Adrenal gland (tissue), 19 donors: ENCODE measurements at places on chromosomes 2 and 18. TPM values are rescaled to one million over a fixed set of nuclear protein-coding genes. Genes with fewer than 3 reads are reported as not detected.

GAREM1 gene
- 19.8 TPM for total RNA-seq

ZNF396 gene
- total RNA-seq = 2.9 TPM

ADCYAP1 gene
- 0.69 TPM for total RNA-seq

OSR1 gene
- total RNA-seq = 3.3 TPM

- no peak for DNase-seq
- no peaks in the 10 kb centered on the region for H3K36me3 ChIP-seq
- H3K27me3 ChIP-seq = no peaks in the 10 kb centered on the region
- no peak overlapping the region for H3K27ac ChIP-seq
These were observed 86.0 kb downstream of the TMEM247 start for GRCh38 chr2:46565364-46565763.

- H3K27ac ChIP-seq = no peak overlapping the region
- H3K4me3 ChIP-seq = no peak overlapping the region
- no peaks in the 10 kb centered on the region for H3K4me1 ChIP-seq
- no peak for DNase-seq
- no peaks in the 10 kb centered on the region for H3K27me3 ChIP-seq
These were observed 713.1 kb upstream of the SOX11 start for GRCh38 chr2:4979111-4979510.

DNA sequence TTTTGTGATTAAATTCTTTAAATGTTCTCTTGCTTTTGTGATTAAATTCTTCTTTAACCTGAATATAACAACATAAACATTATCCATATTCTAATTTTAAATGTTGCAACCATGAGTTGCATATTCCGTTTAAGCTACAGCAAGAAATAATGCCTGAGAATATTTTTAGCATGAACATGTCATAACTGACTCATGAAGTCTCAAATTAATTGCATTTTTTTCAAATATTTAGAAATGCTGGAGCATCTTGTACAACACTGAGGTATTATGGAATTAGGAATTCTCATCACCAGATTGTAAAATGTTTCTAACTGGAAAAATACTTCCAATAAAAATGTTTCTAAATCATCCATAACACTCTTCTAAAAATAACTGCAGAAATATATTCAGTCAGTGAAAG, 14.7 kb downstream of the ROCK2 start:
- peaks cover 46% of the 10 kb centered on the region for H3K4me1 ChIP-seq
- no peak overlapping the region for H3K4me3 ChIP-seq
- no peaks in the 10 kb centered on the region for H3K36me3 ChIP-seq
- DNase-seq = no peak
- H3K27me3 ChIP-seq = no peaks in the 10 kb centered on the region

- no peak overlapping the region for H3K4me3 ChIP-seq
- DNase-seq = no peak
- H3K4me1 ChIP-seq = peaks cover 60% of the 10 kb centered on the region
- H3K27me3 ChIP-seq = no peaks in the 10 kb centered on the region
- peak overlapping the region; percentile 86 for H3K27ac ChIP-seq
- H3K36me3 ChIP-seq = peaks cover 27% of the 10 kb centered on the region
These were observed 91.0 kb upstream of the MCFD2 start for GRCh38 chr2:47006374-47007222.

GRCh38 chr2:214005337-214005736, 405.5 kb upstream of the VWC2L start:
- H3K27me3 ChIP-seq = no peaks in the 10 kb centered on the region
- no peak overlapping the region for H3K27ac ChIP-seq
- DNase-seq = no peak
- H3K4me3 ChIP-seq = no peak overlapping the region

DNA sequence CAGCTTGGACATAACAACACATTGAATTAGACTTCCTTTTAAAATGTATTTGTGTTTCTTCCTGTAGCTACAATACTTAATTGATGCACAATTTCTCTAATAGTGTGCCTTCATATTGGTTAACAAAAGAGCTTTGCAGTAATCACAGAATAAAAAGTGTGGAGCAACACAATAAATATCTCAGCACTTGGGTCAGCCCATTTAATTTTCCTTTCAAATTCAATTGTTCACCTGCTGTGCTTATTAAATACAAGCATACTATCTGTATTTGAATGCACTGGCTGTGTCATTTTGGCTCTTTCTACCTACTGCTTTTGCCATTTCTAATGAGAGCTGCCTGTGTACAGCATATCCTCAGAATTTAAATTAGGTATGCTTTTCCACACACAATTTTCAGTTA, 1641.3 kb upstream of the SLC39A10 start:
- no peaks in the 10 kb centered on the region for H3K27me3 ChIP-seq
- H3K4me3 ChIP-seq = no peak overlapping the region
- H3K36me3 ChIP-seq = no peaks in the 10 kb centered on the region
- no peak for DNase-seq
- no peaks in the 10 kb centered on the region for H3K4me1 ChIP-seq

DNA sequence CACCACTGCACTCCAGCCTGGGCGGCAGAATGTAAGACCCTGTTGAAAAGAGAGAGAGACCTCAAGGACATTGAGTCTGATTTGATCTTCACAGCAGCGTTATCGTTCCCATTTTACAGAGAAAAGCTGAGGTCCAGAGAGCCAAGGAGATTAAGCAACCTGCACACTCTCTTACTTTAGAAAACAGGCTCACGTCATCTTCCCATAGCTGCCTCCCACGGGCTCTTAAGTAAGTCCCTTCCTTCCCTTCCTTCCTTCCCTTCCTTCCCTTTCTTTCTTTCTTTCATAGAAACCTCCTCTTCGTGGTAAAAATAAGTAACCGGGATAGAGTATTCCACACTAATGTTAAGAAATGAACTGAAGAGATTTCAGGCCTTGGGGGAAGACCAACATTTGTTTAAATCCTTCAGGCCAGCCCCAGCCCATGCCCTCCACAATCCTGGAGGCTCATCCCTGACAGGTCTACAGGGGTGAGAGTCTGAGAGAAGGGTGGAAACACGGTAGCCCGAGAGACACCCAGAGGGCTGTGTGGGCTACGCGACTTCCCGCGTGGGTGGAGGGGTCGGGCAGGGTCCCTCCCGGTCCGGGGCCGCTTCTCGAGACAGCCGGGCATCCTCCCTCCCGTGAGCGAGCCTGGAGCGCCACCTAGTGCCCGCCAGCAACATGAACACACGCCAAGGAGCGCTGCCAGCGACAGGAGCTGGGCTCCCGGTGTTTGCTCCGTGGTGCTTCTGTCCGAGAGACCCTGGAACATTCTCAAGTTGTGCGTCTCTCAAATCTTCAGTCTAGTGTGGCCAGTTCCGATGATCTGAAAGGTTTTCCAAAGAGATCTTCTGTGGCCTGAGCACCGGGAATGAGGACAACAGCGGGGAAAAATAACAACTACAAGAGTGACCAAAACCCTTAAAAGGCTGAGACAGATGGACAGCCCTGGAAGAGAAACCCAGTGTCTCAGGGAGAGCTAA, 160.3 kb downstream of the INO80D start:
- H3K36me3 ChIP-seq = no peaks in the 10 kb centered on the region
- H3K27ac ChIP-seq = no peak overlapping the region
- no peaks in the 10 kb centered on the region for H3K4me1 ChIP-seq
- no peak overlapping the region for H3K4me3 ChIP-seq

DNA sequence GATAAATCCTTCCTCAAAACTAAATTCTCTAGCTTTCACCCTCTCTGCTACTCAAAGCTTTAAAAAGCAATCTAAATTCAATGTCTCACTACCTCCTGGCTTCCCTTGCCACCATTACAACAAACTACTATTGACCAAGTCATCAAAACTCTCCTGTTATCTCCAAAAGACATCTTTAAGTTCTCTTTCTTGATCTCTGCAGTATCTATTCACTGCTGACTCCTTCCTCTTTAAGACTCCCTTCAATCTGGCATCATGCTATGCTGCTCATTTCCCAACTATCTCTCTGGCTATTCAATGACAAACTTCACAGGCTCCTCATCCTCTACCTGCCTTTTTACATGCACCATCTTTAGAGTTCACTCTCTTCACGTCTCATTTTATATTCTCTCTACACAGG, 5.9 kb downstream of the PPP3R1 start:
- no peak for DNase-seq
- H3K27me3 ChIP-seq = no peaks in the 10 kb centered on the region
- peaks cover 86% of the 10 kb centered on the region for H3K4me1 ChIP-seq
- H3K36me3 ChIP-seq = no peaks in the 10 kb centered on the region
- H3K27ac ChIP-seq = no peak overlapping the region

DNA sequence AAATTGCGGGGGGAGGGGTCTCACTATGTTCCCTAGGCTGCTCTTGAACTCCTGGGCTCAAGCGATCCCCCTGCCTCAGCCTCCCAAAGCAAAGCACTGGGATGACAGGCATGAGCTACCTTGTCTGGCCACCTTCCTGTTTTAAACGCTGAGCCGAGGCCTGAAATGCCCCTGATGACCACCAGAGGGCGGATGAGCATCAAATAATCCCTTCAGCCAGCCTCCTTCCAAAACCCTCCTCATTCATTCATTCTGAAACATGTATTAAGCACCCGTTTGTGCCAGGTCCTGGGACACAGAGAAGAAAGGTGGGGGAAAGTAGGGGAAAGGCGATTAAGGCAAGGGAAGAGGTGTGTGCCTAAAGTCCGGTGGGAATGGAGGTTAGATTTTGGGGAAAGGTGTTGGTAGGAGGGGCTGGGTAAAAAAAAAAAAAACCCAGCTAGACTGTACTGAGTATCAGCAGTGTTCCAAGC, 30.7 kb upstream of the PTMA start:
- DNase-seq = peak; percentile 85
- H3K4me1 ChIP-seq = peaks cover 16% of the 10 kb centered on the region
- H3K4me3 ChIP-seq = no peak overlapping the region
- no peak overlapping the region for H3K27ac ChIP-seq
- no peaks in the 10 kb centered on the region for H3K27me3 ChIP-seq

DNA sequence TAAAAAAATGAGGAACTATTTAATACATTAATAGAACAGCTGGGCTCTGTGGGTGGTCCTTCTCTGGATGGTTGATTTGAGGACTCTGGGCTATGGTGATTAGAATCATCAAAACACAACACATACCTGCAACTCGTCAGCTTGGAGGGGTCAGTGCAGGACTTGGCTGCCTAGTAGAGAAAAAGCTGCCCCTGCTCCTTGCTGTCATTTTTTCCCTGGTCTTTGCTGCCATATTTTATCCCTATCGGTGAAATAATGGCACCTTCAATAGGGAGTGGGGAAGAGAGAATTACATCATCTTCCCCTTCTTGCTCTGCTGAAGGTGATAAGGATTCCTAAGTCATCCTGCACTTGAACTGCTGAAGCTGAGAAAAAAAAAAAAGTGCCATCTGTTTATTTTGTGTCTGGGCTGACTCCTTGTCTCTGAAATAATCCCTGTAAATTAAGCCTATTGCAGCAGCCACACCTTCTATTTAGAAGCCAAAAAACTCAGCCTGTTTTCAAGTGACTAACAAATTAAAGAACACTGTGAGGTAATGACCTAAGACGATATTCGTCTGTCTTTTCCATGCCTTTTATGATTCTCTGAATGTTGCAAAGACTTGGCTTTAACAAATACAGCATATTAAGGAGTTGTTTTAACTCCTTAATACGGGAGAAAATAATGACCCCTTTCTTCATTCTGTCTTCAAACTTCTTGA, 89.3 kb downstream of the ACVR1 start:
- no peaks in the 10 kb centered on the region for H3K36me3 ChIP-seq
- H3K27me3 ChIP-seq = no peaks in the 10 kb centered on the region
- DNase-seq = no peak

DNA sequence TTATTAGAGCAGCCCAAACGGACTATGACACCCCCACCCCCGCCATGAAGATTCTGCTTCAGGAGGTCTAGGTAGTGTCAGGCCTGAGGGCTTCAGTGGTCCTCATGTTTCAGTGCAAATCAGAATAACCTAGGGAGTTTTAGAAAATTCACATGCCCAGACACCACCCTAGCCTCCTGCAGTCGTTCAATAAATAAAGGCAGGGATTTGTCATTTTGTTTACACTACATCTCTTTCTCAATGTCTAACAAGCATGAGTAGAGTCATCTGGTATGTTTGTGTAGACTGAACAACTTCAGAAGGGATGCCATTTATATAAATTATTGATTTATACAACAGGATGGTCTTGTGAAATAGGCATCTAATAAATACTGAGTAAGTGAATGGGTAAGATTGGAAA, 112.1 kb upstream of the SERPINE2 start:
- no peak overlapping the region for H3K4me3 ChIP-seq
- H3K4me1 ChIP-seq = no peaks in the 10 kb centered on the region
- H3K27me3 ChIP-seq = no peaks in the 10 kb centered on the region
- H3K36me3 ChIP-seq = no peaks in the 10 kb centered on the region
- H3K27ac ChIP-seq = no peak overlapping the region

- H3K27ac ChIP-seq = no peak overlapping the region
- no peaks in the 10 kb centered on the region for H3K36me3 ChIP-seq
- H3K4me1 ChIP-seq = no peaks in the 10 kb centered on the region
These were observed 22.0 kb downstream of the AP1S3 start for GRCh38 chr2:223815186-223815883.

DNA sequence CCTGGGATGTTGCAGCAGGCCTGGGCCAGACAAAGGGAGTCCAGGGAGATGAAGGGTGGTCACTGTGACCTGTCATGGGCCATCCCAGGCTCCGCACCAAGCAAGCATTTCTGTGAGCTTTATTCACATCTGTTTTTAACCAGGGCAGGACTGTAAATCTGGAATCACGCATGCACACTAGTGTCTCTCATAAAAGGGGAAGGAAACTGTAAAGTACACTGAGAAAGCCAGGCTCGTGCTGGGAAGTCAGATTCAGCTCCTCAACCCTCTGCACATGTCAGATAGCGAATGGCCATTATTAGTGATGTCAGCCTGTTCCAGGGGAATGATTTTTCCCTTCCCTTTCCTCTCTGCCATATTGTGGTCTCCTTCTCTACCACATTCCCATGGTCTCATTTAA, 818.6 kb upstream of the RAB6C start:
- DNase-seq = no peak
- H3K27me3 ChIP-seq = no peaks in the 10 kb centered on the region
- H3K27ac ChIP-seq = no peak overlapping the region
- no peak overlapping the region for H3K4me3 ChIP-seq
- H3K36me3 ChIP-seq = no peaks in the 10 kb centered on the region
- H3K4me1 ChIP-seq = no peaks in the 10 kb centered on the region

DNA sequence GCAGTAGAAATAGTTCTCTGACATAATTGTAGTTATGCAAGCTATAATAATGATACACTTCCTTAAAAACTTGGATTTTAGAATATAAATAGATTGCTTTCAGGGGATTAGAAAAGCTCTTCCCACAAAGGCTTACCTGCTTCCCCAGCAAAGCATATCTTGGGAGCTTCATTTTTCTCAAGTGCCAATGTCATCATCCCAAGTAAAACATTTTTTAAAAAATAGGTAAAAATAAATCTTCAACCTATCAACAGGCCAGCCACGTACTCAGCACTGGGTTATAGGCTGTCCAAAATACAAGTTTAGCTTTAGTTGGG, 39.0 kb upstream of the NPAS2 start:
- H3K27me3 ChIP-seq = no peaks in the 10 kb centered on the region
- no peak overlapping the region for H3K4me3 ChIP-seq
- no peaks in the 10 kb centered on the region for H3K36me3 ChIP-seq
- no peaks in the 10 kb centered on the region for H3K4me1 ChIP-seq
- H3K27ac ChIP-seq = no peak overlapping the region

- DNase-seq = no peak
- H3K27me3 ChIP-seq = no peaks in the 10 kb centered on the region
- no peak overlapping the region for H3K4me3 ChIP-seq
- peaks cover 14% of the 10 kb centered on the region for H3K4me1 ChIP-seq
- no peaks in the 10 kb centered on the region for H3K36me3 ChIP-seq
- H3K27ac ChIP-seq = no peak overlapping the region
These were observed 33.7 kb upstream of the LYPD6B start for GRCh38 chr2:149004836-149005235.
